ENCODE measurements at places on chromosomes 1 and 21.

DNA sequence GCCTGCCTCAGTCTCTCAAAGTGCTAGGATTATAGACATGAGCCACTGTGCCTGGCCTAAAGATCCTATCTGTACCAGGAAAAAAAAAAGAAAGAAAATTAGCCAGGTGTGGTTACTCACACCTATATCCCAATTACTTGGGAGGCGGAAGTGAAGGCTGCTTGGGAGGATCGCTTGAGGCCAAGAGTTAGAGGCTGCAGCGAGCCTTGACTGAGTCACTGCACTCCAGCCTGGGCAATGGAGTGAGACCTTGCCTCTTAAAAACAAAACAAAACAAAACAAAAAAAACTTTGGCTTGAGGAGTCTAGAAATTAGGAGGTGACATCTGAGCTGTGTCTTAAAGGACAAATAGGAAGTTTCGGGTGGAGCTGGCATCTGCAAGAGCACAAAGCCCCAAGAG is 38.7 kb upstream of the KIF26B start:
- no peak for DNase-seq

DNA sequence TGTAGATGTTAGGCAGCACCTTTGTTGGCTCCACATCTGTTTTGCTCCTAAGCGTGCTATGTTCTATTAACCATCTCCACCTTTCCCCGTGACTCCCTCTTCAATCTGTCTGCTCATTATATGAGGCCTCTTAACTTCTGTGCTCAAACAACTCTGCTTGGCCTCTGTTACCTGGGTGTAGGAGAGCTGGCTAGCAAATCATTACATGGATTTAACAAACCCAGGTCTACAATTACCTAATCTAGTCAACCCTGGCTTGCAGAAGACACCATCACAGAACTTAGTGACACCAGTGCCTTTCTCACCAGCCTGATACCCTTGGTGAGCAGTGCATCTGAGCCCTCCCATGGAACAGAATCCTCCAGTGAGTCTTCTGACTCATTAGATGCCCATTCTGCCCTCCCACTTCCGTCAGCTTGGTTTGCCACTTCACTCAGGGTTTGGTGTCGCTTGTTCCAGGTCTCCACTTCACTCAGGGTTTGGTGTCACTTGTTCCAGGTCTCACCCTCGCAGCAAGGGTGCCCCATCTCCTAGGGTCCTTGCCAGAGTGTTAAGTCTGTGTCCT is 92.0 kb upstream of the KIF26B start:
- peak; percentile 80 for DNase-seq

GRCh38 chr1:8463144-8463927 is 145.4 kb downstream of the SLC45A1 start:
- DNase-seq, result no peak

DNA sequence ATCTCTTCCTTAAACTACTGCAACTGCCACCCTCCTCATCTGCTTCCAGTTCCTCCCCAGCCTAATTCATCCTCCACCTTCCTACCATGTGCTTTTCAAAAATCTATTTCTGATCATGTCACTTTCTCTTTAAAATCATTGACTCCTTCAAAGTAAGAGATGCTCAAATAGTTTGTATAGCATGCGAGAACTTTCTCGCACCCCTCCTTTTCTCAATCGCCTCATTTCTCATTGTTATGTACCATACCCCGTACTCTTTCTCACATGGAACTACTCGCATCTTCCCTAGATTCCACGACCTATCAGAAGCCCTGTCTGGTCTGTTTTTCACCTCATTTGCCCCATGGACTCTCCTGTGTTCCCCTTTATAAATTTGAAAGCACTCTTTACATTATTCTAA is 238.2 kb downstream of the NRIP1 start:
- no peak for DNase-seq

DNA sequence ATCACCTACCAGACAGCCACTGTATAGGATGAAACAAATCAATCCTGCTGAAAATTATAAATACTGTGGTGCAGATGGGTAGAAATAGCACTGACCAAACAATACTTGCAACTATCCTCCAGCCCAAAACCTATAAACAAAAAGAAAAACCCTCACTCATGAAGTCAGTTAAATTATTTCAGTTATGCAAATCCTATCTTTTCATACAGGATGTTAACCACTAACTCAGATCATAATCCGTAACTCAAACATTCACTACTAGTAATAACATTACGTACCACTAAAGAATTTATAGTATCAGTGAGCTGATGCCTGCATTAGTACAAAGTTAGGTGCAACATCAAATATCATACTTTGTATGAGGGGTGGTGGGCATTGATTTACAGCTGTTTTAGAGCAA is 2.6 kb downstream of the NDC1 start:
- no peak for DNase-seq

DNA sequence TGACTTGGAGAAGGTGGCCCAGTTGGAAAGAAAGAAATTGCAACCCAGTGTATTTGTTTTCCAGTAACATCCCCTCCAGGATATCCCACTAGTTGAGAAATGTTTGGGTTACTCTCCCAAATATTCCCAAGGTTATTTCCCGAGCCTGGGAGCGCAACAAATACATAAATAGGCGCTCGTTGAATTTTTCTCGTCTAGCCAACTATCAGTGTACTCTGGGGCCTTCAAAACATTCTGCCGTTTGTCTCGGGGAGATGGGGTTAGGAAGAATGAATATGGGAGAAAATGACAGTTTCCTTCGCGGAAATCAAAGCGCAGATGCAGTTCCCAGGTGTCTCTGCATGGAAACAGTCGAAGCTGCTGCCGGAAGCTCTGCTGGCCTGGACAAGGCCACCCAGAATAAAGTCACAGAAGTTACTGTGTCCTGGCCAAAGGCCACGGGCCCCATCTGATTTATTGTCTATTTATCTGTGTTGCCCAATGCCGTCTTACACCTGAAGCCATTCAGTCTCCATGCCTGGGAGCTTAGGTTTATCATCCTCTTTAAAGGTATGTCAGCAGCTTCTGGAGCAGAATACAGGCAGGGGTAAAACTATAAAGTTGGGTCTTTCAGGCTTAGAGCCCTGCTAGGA is 1.0 kb downstream of the C1orf115 start:
- DNase-seq, result no peak

GRCh38 chr1:30476911-30477459 is 246.4 kb downstream of the MATN1 start:
- no peak for DNase-seq

DNA sequence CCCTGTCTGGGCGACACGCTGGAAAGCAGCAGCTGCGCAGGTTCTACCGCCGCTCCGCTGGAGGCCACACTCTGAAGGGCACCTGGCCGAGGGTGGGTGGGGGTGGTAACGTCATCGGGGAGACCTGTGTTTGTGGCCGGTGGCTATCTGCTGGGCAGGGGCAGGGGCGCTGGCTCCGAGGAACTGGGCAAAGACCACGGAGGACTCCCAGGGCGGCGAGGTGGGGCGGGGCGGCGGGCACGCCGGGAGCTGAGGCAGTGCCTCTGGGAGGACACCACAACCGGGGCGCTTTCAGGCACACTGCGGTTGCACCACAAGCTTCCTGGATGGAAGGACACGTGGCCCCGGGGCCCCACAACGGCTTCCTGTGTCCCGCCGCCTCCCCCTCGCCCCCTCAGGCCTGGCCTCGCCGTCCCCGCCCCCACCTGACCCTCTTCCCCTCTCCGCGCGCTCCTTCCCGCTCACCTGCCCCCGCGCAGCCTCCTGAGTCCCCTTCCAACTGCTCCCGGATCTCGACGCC is 3.3 kb upstream of the DENND2D start:
- DNase-seq, result no peak

DNA sequence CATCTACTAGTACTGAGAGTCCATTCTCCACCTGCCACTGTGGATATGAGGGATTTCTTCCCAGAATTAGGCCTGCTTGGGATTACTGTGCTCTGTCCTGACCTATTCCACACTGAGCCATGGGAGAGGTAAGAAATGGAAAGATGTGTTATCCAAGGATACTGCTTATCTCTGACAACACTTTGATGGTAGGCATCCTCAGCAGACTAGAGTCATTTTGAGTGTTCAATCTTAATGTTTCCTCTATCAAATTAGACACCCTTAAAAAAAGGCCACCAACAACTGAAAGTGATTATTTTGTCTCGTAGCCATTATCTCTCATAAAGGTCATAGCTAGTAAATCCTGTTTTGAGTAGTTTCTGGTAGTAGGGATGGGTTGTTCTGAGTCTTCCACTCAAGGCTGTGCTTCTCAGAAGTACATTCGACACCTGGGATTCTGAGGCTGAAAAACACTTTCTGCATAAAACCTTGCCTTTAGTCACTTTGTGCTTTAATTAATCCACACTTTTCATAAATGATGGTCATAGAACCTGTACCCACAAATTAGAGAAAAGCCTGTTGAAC is 8.8 kb downstream of the ATPAF1 start:
- DNase-seq, result no peak

DNA sequence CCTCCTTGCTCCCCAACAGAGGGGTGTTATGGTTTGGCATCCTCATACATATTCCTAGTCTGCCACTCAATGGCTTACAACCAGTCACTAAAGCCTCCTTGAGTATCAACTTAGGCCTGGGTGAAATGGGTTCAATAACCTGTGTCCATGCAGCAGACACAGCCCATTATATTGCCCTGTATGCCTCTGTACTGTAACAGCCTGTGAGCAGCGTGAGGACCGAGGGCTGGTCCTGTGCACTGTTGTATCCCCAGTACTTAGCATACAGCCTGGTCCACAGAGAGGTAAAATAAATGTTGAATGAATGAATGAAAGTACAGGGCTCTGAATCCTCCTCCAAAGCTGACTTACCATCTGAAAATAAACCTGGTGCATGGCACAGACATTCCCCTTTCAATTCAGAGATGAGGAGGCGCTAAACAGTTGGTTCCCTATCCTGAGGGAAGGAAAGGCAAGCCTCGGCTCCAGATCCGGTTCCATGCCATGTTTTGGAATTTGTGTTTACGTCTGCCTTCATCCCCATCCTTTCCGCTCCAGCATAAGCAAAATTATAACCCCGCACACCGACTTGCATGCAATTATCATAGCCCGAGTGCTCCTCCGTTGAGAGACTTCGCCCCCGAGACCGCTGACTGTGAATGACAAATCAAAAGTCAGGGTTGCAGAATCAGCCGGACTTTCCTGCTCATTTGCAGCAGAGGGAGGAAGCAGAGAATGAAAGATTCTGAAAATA is 45.0 kb upstream of the DNAJC6 start:
- peak; percentile 93 for DNase-seq

- peak; percentile 98 for DNase-seq
These were observed 170.2 kb downstream of the TNR start for GRCh38 chr1:175572932-175573868.

DNA sequence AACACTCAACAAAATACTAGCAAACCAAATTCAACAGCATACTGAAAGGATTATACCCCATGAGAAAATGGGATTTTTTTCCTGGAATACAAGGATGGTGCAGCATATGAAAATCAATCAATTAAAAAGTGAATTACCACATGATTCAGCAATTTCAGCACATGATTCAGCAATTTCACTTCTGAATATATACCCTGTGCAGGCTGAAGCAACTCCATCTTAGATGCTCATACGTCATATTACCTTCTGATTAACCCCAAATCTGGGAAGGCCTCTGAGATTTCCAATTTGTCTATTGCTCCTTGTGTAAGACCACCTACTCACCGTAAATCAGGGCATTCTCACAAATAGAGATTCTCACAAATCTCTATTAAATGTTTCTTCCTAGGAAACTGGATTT is 43.8 kb upstream of the ERO1B start:
- no peak for DNase-seq

DNA sequence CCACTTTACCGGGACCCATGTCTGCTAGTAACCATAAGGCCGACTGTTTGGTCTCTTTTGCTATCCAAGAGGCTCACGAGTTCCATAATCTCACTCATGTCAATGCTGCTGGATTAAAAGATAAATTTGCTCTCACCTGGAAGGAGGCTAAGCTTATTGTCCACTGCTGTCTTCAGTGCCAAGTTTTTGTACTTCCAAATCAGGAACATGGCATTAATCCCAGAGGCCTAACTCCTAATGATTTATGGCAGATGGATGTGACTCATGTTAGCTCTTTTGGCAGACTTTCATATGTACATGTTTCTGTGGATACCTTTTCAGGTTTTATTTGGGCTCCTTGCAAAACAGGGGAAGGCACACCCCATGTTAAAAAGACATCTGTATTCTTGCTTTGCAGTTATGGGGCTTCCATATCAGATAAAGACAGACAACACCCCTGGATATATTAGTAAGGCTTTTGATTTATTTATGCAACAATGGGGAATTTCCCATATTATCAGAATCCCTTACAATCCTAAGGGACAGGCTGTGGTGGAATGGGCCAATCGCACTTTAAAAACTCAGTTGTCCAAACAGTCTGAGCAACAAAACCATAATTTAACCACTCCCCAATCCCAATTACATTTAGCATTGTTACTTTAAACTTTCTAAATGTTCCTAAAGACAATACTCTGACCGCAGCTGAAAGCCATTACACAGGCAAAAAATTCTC is 162.7 kb downstream of the IER5 start:
- peak; percentile 90 for DNase-seq

DNA sequence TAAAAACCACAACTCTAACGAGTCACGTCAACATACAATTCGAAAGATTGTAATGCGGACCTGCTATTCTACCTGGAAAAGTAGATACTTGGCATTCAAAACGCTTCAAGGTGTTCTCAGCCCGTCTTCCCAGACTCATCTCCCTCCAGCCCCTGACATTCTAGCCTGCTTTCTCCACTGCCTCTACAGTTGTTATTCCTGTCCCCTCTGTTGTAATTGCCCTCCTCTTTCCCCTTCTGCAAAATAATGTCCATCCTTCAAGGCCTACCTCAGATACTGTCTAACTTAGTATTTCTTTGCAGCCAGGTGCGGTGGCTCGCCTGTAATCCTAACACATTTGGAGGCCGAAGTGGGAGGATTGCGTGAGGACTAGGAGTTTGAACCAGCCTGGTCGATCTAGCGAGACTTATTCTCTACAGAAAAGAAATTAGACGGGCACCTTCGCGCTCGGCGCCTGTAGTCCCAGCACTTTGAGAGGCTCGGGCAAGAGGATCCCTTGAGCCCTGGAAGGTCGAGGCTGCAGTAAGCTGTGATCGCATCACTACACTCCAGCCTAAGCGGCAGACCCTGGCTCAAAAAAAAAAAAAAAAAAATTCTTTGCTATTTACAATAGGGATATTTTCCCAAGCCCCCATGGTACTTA is 756 bp upstream of the RBM34 start:
- DNase-seq, result no peak

DNA sequence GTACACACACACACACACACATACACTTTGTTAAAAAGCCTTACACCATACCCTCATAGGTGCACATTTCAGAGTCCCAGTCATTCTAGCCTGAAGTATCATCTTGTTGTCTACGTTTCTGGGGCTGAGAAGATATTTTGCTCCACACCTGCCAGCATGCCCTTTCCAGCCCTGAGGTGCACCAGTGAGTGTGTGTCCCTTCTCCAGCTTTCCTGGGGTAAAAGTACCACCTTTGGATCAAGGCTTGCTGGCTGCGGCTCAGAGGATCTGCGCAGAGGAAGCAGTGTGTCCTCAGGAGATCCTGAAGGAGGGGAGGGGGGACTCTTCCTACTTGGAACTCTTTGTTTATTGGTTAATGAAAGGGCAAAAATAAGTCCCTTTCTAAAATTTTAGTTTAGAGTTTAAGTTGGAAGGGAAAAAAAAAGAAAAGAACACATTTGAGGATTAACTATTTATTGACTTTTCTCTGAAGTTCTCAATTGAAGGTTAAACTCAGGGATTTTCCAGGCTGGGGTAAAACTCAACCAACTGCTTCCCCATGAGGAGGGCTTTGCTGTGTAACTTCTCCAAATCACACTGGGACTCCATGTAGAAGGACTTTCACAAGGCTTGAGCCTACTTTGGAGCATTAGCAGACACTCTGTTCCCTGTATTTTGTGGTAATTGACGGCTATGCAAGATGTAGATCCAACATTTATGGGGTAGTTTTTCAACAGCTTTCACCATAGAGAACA is 200.3 kb upstream of the SGIP1 start:
- no peak for DNase-seq
